Glomerular endothelial cell (primary cell): ENCODE measurements at places on chromosomes 6 and 20.

- no peak for DNase-seq
Observed at GRCh38 chr6:43291708-43292107, 6.4 kb upstream of the SLC22A7 start.

DNA sequence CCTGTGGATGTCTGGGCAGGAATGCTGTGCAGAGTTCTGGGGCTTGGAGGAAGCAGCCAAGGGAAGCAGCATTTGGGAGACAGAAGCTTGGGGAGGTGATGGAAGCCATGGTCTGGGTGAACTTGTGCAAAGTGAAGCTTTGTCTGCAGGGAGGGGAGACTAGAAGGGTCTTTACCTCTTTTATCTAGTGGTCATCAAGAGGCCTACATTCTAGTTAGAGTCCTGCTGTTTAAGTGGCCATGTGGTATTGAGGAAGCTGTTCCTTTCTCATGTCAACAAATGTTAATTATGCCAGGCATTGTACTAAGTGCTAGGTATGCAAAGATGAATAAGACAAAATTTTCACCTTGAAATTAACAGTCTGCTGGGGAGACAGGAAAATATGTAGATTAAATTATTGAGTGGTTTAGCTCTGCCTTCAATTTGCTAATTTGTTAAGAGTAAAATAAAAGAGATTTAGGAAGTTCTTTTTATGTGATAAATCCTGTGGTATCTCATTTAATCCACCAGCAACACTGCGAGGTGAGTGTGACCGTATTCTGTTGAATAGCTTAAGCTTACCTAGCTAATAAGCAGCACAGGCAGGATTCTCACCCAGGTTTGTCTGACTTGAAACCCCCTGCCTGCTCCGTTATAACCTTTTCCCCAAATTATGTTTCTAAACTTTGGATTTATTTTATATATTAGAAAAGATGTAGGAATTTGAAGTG is 43.1 kb downstream of the ARID1B start:
- DNase-seq: no peak

DNA sequence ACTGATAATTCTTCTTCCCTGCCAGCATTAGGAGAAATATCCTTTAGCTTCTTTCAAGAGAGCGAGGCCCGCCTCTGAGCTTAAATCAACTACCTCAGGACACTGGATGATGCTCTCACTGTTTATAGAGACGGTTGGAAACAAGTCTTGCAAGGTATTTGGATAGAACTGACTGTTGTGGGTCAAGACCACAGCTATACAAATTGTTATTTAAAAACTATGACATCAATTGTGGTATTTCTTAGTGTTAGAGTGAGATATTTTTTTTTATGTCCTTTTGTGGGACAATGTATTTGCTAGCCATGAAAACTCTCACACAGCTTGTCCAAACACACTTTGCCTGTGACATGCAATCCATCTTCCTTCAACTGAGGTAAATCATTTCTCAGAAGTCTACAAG is 136.3 kb upstream of the PHACTR1 start:
- no peak for DNase-seq

DNA sequence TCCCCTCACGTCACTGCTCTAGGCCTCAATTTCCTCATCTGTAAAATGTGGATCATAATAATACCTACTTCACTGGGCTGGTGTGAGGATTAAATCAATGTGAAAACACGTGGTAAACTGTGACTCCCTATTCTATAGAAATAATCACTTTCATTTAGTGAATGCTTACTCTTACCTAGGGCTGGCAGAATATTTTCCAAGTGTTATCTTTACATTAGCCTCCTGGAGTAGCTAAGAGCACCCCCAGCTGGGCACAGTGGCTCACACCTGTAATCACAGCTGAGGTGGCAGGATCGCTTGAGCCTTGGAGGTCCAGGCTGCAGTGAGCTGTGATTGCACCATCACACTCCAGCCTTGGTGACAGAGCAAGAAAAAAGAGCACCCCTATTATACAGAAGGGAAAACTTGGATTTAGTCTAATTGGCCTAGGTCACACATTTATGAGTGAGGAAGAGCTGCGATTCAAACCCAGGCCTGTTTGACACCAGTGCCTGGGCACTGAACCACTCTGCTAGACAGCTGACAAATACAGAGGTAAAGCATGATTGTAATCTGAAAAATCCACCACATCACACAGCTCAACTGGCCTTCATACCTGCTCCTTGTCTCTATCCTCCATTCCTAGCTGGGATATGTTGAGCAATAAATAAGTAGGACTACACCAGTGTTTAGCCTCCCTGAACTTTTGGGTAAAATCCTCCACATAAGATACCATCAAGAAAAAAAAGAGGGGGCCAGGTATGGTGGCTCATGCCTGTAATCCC is 1.4 kb upstream of the SNTA1 start:
- DNase-seq: no peak

- no peak for DNase-seq
Observed at GRCh38 chr20:58808271-58809046, 42.2 kb downstream of the GNAS-AS1 start.

DNA sequence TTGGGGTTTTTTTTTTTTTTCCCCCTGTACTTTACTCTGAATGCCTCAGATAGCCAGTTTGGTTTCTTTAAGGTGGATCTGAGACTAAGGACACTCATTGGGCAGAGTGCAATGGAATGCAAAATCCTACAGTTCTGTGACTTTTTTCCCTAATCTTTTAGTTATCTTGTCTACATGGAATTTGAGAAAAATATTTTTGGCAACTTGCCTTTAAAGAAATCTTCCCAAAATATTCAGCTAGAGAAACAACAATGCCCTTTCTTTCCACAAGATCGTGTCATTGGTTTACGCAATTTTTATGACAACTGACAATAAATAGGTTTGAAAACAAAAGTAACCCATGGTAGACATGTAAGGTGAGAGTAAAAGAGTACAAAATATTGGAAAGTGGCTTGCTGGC is 171.7 kb upstream of the LAMP5 start:
- no peak for DNase-seq

- no peak for DNase-seq
Observed at GRCh38 chr20:50569864-50570836, 60.0 kb downstream of the PTPN1 start.

- DNase-seq: no peak
Observed at GRCh38 chr6:167552961-167553735, 228.3 kb downstream of the TTLL2 start.

DNA sequence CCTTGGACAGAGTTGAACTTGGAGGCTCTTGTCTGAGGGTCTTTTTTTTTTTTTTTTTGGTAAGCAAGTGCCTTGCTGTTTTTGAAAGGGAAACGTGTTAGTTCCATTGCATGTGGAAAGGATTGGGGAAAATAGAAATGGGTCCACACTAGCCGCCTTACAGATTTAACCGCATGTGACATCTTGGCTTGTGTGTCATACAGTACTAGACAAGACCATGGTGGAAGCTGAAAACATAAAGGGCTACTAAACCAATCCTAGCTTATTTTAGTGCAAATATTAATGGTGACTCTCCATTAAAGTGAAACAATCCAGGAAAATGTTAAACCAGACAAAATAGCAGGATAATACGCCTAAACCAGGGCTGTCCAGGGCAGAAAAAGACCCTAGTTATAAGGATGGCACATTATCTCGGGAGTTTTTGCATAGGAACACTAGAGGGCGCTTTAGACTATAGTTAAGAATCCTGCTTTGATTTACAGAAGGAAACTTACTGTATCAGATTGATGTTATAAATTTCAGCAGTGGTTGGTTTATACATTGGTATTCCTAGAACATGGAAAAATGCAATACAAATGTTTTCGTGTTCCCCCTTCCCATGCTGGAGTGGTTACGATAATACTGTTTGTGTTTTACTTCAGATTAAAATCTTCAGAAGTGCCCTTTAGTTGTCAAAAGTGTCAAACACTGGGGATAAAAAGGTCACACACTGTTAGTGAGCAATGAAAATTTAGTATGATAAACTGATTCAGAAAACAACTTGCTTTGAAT is 59.8 kb upstream of the DEK start:
- DNase-seq: peak; percentile 67

- no peak for DNase-seq
Observed at GRCh38 chr6:110939429-110940200, 18.9 kb upstream of the GTF3C6 start.

DNA sequence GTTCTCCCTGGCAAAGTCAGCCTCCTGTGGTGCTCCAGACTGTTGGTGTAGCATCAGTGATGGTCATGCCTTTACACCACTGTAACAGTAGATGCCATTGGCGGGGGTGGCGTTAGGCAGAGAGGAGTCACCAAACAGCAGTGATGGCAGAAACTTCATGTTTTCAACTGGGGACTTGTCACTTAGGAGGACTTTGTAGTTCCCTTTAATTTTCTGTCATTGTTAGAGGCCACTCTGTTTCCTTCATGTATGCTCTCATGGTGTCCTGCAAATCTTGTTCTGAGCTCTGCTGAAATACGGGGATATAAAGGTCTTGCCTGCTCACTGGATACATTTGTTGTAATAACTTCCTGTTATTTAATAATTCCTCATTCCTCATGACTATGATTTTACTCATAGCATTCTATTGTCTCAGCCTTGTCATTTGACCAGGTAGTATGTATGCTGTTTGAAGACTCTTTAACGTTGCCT is 4.6 kb downstream of the MAP3K4 start:
- no peak for DNase-seq
